ENCODE measurements at places on chromosomes 12 and 14.

- DNase-seq = no peak
These were observed 221.2 kb upstream of the PELI2 start for GRCh38 chr14:55897031-55897430.

GRCh38 chr12:125720961-125721360 is 655.7 kb downstream of the AACS start:
- no peak for DNase-seq

- DNase-seq = no peak
These were observed 365 bp upstream of the ABHD4 start for GRCh38 chr14:22597771-22598098.

DNA sequence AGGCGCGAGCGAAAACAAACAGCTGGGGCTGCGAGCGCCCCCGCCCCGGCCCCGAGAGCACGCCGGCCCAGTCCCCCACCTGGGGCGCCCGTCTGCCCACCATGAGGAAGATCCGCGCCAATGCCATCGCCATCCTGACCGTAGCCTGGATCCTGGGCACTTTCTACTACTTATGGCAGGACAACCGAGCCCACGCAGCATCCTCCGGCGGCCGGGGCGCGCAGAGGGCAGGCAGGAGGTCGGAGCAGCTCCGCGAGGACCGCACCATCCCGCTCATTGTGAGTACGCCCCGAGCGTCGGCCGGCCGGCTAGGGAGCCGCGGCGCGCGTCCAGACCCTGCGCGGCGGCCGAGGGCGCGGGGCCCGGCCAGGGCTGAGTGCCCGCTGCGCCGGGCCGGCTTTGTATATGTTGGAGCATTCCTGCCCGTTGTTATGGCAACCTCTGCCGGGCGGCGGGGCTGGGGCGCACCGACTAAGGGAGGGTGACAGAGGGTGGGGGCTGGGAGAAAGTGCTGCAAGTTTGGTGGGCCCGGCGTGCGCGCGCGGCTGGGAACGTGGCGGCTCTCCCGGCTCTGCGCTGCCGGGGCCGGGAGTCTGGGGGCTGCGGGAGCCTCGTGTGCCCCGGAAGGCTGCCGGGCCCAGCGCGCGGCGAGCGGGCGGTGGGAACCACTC is 367 bp downstream of the GALNT16 start:
- DNase-seq = no peak

GRCh38 chr12:14310866-14311265 is 54.6 kb upstream of the ATF7IP start:
- no peak for DNase-seq

- DNase-seq = peak; percentile 30
These were observed 68.6 kb upstream of the MAX start for GRCh38 chr14:65170768-65171507.

DNA sequence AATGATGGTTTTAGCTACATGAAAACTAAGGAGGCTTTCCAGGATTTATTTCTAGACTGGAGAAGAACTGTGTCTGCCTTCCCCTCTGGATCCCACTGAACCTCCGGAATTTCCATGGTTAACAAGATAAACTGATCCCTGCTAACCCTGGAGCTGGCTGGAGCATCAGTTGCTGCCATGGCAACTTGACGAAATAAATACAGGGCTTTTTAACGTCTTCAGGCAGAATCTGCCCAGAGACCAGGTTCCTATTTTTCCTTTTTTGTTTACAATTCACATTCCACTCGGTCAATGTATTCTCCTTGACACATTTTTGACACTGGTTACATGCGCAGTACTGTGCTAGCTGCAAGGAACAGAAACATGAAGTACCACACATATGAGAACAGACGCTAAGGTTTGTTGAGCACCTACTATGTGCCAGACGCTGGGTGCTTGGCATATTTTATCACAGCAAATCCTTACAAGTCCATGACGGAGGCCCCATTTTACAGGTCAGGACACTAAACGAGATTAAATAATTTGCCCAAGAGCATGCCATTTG is 1.7 kb downstream of the C14orf132 start:
- DNase-seq = no peak

GRCh38 chr12:105024928-105025327 is 38.8 kb downstream of the NOPCHAP1 start:
- DNase-seq = no peak

DNA sequence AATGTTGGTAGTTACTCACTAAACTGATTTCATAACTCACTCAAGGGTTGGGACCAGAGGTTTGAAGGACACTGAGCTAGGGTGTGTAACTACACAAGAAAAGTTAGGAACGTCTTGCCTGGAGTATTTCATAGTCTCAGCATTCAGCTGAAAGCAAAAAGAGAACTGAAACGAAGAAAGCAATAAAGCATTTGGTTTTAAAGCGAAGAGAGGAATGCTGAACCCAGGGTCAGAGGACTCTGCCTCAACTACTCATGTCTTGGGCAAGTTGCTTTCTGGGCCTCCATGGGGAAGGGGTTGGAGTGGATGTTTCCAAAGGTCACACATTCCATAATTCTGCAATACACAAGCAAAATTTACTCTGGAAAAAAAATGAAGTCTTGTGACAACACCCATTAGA is 1.4 kb downstream of the GNS start:
- DNase-seq = no peak

DNA sequence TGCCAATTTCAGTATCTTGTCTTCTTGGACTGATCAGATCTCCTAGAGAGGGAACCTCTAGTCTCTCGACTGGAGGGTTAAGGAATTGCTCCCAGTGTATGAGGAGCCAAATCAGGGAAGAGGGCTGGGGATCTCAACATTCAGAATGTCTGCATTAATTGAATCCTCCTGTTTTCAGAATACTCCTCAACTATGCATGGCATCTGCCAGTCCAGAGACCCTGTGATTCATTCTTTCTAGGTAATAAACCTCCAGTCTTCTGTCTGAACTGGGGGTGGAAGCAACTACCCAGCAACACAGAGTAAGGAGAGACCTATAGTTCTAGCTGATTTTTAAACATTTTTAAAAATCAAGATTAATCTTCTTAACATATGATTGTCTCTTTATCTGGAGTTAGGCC is 92.7 kb downstream of the AKAP6 start:
- no peak for DNase-seq

DNA sequence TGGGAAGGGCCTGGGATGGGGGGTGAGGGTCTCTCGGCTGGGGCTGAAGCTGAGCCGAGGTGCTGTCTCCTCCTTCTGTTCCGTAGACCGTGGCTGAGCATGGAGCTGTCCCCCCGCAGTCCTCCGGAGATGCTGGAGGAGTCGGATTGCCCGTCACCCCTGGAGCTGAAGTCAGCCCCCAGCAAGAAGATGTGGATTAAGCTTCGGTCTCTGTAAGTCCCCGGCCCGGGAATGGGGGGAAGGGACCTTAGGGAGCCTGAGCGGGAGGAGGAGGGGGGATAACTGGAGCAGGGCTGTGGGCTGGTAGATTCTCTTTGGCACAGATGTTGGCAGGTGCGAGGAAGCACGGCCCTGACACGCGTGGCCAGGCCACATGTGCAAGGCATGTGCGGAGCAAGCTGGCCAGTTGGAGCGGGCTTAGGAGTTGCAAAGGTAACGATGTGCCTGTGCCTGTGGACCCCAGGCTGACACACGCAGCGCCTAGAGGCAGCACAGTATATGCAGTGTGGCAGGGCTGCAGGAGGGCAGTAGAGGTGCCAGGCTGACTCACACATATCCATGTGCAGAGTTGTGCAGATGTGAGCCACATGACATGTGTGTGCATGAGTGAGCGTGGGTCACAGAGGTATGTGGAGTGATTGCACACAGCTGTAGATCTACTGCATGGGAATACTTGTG is 512 bp downstream of the PDE1B start:
- peak; percentile 22 for DNase-seq

GRCh38 chr12:78121969-78122610 is 291.4 kb downstream of the NAV3 start:
- DNase-seq = no peak

DNA sequence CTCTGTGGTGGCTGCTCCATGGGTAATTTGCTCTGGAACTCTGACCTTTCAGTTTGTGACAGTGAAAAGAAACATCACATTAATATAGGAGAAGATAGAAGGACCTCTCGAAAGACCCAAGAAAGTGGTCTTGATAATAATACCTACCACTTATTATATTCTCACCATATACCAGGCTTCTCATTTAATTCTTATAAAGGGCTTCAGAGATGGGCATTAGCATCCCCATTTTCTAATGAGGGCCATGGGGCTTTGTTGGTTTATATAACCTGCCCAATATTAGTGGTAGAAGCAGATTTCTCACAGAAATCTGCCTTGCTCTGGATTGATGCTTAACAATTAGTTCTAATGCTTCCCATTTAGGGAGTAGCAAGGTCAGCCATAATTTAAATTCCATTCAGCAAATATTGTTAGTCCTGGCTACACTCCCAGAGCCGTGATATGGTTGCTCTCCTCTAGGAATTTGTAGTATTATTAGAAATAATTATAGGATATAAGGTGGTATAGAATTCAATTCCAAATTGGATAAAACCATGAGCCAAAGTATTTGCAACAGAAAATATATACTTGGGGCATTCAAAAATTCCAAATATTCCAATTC is 7.4 kb upstream of the AMIGO2 start:
- DNase-seq = no peak

- no peak for DNase-seq
These were observed 199.1 kb downstream of the SLC5A8 start for GRCh38 chr12:101010896-101011295.

DNA sequence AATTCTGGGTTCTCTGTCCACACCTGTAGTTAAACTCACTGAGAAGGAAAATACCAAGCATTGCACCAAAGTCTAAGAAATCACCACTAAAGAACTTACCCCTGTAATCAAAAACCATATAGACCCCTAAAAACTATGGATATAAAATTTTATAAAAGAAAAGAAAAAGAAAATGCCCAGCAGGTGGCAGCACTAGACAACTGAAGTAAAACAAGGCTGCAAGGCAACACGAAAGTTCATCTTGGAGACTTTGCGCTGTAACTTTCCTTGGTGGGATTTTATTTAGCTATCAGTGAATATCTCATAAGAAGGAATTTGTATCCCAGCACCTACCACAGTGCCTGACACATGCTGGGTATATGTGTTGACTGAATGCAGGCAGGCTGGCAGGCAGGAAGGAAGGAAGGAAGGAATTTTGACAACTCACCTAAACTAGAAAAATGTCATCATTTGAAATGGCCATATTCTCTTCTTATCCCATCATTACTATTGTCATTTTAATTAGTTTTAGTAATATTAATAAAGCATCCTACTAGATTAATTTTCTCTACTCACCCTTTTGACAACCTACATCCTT is 68.2 kb upstream of the ETV6 start:
- DNase-seq = peak; percentile 65

GRCh38 chr14:73722581-73722980 is 8.4 kb upstream of the PNMA1 start:
- DNase-seq = no peak

DNA sequence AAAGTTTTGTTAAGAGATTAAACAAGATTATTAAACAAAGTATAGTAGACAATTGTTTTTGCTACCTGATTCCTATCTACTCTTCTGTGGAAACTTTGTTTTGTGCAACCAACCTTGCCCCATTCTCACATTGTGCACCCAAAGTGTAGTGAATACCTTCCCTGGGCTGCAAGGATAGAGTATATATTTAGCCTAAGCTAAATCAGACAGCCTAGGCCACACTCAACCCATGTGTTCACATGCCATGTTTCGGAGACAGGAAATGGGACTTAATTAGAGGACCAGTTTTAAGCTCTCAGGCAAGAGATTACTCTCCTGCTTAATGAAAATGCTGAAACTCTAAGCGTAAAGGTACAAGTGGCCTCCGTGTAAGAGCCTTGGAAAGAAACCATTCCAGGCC is 734.9 kb upstream of the USP15 start:
- no peak for DNase-seq

GRCh38 chr12:130126023-130126432 is 36.2 kb upstream of the FZD10 start:
- DNase-seq = no peak
